ENCODE measurements at places on chromosomes 3 and 15.

- no peak for DNase-seq
Measured at GRCh38 chr15:69338535-69339213, 40.0 kb downstream of the PAQR5 start.

DNA sequence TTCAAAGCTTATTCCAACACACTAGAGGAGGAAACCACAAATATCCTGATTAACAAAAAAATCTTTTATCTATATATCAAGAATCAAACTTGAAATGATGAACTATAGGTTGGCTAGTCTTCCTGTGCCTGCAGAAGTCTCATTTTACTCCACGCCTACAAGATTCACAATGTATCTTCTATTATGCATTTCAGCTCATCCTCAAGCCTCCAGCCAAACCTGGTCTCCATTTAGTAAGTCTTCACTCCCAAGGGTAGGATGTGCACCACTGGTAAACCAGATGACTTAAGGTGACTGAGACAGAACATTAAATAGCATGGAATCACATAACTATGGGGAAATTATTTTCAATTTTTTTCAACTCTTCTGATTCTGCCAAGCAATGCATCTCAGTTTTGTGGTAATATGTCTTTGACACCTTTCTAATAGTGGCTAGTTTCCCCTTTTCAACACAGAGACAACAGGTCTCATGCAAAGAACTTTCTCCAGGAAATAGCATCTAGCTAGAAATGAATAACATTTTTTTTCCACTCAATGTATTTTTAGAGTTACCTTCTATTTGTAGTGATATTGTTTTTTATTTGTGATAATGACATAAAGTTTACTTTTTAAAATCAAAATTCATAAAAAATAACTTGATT is 166.9 kb downstream of the TNIK start:
- no peak for DNase-seq

DNA sequence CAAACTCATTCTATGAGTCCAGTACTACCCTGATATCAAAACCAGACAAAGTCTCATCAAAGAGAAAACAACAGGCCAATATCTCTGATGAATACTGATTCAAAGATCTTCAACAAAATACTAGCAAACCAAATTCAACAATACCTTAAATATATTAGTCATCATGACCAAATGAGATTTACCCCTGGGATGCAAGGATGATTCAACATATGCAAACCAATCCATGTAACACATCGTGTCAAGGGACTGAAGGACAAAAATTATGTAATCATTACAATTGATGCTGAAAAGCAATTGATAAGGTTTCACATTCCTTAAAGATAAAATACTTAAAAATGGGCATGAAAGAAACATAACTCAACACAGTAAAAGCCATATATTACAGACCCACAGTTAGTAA is 1476.9 kb downstream of the SI start:
- DNase-seq, result no peak

DNA sequence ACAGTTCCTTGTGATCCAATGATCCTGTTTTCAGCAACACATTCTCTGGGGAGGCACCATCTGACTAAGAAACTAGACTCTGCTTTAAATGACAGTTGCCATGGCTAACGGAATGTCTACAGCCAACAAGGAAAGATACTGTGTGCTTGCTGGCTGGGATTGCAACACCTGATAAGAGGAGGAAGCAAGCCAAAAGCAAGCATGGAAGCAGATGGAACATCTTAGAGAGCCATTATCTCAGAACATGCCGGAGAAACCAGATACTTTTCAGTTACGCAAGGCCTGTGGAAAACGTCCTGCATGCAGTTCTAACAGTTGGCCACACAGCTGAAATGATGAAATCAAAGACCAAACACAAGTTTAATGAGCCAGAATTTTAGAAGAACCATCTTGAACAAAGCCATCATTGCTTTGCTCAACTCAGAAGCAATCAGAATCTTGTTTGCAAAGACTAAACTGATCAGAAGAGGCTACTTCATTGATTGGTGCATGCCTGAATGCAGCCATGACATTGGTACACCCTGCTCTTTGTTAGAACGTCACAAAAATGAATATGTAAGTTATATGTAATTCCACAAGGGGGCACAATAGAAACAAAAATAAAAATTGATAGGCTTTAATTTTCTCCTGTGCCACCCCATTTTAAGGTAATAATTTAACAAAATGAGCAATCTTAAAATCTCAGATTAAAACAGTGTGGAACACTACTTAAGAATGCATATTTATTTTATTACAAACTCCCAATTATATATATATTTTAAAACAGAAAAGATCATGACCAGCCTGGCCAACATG is 50.8 kb downstream of the GXYLT2 start:
- no peak for DNase-seq

DNA sequence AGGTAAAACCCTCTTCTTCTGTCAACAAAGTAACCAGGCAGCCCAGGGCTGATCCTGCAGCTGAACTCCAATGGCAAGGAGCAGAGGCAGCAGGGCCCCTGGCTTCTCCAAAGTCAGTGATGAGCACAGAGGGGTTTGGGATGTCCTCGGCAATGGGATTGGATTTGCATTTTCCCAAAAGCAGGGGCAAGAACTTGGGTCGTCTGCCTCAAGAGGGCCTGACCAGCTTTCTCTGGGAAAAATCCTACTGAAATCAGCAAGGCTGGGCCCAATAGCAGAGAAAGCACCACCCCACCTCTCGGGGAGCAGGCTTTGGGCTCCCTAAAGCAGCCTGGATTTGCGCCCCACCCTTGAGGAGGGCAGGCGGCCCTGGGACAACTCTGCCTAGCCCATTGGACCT is 210.0 kb upstream of the IGF1R start:
- no peak for DNase-seq

Data from NCI-H187 (cell line).